Mammary epithelial cell (primary cell): ENCODE measurements at places on chromosomes 4 and X. TPM values are rescaled to one million over a fixed set of nuclear protein-coding genes. Genes with fewer than 3 reads are reported as not detected.

- DNase-seq: no peak
Measured at GRCh38 chr4:41315862-41316261, 59.1 kb downstream of the UCHL1 start.

- DNase-seq: no peak
Measured at GRCh38 chrX:107293056-107293455, 86.6 kb downstream of the DNAAF6 start.

GRCh38 chrX:100979881-100980607, 10.5 kb downstream of the ARL13A start:
- DNase-seq: peak; percentile 73

DNA sequence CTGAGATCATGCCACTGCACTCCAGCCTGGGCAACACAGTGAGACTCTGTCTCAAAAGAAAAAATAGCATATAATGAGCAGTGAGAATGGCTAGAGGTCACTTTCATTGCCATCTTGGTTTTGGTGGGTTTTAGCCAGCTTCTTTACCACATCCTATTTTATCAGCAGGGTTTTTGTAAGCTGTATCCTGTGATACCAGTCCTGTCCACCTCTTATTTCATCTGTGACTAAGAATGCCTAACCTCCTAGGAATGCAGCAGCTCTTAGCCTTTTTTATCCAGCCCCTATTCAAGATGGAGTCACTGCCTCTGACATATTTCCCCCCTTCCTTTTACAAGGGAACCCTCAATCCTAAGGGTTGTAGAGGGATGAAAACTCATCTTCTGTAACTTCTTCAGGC, 26.1 kb upstream of the IGFBP7 start:
- peak; percentile 69 for DNase-seq

DNA sequence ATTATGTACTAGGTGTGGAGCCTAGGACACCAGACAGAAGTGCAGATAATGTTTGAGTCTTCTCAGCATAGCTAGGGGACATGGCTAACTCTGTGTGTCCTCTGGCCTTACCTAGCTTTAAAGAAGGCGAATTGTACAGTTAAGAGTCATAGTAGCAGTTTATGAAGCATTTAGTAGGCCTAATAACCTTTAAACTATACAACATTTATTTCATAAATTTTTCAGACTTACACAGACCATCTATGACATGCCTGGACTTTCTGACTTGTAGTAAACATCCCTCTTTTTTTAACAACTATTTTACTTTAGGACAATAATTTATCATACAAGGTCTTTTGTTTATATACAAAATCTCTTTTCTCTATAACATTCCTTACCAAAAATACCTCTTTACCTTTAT, 37.4 kb downstream of the ETNPPL start:
- DNase-seq: peak; percentile 8

DNA sequence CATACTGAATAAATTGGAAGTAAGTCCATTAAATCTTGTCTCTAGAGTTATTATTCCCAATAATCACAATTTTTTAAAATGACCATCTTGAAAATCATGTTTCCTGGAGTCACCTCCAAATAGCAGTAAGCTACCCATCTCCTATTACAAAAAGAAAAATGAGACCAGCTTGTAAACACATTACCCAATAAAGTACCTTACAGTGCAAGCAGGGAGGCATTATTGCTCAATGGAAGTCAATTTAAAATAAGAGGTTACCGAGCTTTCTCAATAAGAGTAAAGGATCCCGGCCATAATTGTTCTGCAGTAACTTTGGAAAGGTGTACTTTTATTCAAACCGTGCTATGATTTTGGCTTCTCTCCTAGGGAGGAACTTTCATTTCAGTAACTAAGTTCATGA, 78.0 kb downstream of the DMD start:
- no peak for DNase-seq

DNA sequence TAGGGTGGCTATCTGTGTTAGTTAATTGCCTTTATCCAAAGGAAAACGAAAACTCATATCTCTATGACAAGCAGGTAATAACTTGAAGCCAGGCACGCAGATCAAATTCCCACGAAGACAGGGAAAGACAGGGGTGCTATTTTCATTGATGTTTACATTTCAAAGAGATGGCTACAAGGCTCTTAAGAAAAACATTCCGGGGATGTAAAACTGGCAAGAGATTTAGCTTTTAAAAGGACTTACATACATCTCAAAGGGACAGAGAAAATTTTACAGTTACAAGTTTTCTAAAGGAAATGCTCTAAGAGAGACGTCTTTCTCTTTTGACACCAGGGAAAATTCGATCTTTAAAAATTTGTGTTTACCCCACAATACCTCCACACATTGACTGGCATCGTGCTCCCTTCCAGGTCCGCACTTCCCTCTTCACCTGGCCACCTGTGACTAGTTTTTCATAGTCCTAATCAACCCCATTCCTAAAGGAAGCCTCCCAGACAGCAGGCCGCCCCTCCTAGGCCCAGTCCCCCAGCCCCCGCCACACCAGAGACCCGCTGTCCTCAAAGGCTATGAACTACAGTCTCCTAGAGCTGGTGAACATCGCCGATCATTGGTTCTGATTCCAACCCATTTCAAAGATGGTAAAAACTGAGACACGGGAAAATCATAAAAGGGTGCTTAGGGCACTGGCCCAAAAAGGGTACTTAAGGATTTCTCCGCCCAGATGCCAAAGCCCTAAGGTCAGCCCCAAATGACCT, 649 bp upstream of the ARAF start:
- no peak for DNase-seq

GRCh38 chrX:1876041-1876440, 261.2 kb downstream of the ASMT start:
- no peak for DNase-seq

DNA sequence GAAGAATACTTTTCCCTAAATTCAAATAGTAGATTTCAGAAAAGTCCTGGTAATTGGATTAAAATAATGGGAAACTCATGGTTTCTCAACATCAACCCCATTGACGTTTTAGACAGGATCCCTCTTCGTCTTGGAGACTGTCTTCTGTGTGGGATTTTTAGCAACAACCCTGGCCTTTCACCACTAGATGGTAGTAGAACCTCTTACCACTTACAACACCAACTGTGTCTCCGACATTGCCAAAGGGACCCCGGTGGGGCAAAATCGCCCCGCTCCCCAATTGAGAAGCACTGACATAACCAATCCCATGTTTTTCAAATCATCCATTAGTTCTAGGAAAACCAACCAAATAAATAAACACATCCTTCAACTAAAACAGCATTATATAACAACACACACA, 16.9 kb upstream of the ANOS1 start:
- peak; percentile 19 for DNase-seq

GRCh38 chrX:133973704-133974103, 11.7 kb downstream of the GPC3 start:
- no peak for DNase-seq

- DNase-seq: no peak
Measured at GRCh38 chr4:73711989-73712388, 28.4 kb upstream of the CXCL8 start.

GRCh38 chr4:11966782-11967181, 538.1 kb upstream of the HS3ST1 start:
- DNase-seq: no peak

DNA sequence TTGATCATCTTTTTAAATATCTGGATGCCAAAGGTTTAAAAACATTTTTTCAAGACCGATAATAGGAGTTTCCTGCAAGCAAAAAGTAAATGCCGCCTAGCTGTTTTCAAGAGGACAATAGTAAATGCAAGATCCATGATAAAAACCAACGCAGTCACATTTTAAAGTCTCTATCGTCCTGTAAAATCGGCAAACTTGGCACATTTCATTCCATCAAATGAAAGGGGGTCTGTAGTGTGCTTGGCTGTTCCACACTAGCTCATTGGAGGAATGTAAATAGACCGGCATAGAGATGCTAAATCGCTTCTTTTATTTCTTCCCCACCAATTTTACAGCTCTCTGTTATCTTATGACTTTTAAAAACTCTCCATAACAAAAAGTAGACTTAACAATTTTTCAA, 202.2 kb downstream of the NLGN4X start:
- no peak for DNase-seq

GRCh38 chr4:107212565-107212964, 176.5 kb upstream of the DKK2 start:
- DNase-seq: no peak

DNA sequence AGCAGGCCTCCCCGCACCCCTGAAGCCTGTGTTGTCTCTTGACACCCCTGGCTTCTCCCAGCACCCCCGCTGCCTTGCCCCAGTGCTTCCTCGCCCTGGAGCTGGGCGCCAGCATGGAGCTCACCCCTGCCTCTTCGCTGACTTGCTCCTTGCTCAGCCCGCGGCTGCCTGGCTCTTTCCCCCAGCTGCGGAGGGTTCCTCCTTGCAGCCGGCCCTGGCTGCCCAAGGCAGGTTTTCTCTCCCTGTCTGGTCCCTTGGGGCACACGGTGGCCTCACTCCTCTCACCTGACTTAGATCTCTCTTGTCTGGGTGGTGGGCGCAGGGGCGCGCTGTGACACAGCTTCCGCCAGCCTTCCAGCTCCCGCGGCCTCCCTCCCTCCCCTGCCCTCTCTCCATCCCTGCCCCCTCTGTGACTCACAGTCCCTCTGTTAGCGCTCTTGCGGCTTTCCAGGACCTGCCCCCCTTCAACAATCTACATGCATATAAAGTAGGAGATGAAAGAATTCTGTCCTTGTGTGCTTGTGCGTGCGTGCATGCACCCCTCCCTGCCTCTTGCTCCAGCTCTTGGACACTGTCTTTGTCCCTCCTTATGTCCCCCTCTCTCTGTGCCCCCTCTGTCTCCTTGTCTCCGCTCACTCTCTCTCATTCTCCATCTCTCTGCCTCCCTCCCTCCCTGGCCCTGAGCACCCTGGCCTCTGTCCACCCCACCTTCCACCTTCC, 2.2 kb downstream of the PLXNB3 start:
- peak; percentile 65 for DNase-seq

- DNase-seq: no peak
Measured at GRCh38 chrX:103423955-103424638, 47.8 kb downstream of the BEX3 start.

GRCh38 chr4:174332741-174333493, 49.2 kb downstream of the CEP44 start:
- DNase-seq: peak; percentile 52

- no peak for DNase-seq
Measured at GRCh38 chrX:100931925-100932285, 3.2 kb upstream of the XKRX start.

GRCh38 chr4:82648356-82648755, 86.6 kb upstream of the TMEM150C start:
- peak; percentile 31 for DNase-seq

DNA sequence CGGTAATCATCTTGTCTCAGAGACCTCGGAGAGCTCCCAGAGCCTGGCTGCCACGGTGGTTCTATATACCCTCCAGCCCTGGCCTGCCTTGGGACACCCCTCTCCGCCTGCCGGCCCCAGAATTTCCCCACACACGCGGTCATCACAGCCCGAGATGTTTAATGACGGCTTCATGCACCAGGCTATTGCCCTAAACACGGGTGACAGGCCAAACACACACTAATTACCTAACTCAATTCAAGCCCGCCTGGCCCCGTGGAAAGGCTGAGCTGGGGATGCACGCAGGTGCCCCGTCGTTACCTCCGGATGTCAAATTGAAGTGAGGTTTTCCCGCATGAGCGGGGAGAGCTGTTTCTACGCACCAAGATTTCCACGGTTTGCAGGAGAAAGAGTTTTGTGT, 72.9 kb upstream of the PPP2R3B start:
- no peak for DNase-seq

- peak; percentile 17 for DNase-seq
Measured at GRCh38 chrX:3295731-3296130, 50.7 kb downstream of the MXRA5 start.

DNA sequence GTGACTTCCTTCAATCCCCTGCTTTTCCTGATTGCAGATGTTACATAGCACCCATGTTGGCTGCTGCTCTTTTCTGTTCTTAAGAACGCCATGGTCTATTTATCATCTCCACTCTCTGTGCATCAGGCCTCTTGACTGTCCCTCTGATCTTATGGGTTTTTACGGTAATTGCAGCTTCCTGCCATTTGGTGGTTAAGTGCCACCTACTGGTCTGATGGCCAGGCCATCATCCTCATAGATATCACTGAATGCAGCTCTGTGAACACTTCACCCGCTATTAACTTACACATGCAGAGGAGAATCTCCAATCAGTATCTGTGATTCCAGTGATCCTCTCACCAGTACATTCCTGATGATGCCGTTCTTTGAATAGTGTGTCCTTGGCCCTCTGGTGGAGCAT, 382.4 kb downstream of the TRAM1L1 start:
- no peak for DNase-seq

GRCh38 chr4:127047930-127048329, 584.8 kb upstream of the INTU start:
- DNase-seq: no peak

DNA sequence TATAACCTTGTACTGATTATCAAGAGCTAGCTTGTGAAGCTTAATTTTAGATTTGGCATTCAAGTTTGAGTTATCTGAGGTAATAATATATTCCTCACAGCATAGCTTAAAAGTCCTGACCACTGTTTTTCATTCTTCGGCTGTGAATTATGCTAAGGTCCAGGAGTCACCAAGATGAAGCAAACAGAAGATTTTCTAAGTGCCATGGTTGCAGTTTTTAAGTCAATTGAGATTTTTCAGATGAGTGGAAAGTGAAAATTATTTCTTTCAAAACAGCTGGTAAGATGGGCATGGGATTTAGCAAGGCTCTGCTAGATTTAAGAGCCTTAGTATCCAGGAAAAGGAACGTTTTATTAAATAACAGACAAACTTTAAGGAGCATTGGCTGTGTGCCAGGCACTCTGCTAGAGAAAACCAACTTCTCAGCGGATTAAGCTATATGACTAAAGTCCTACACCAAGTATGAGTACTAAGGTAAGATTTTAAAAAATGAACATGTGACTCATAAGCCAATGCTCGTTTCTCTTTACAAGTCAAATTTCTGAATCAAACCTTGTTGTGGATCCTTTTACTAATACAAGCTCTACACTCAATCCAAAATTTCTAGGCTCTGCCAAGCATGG, 149.9 kb upstream of the IL15 start:
- DNase-seq: peak; percentile 67

- DNase-seq: peak; percentile 0
Measured at GRCh38 chr4:124530464-124531077, 182.0 kb downstream of the ANKRD50 start.

DNA sequence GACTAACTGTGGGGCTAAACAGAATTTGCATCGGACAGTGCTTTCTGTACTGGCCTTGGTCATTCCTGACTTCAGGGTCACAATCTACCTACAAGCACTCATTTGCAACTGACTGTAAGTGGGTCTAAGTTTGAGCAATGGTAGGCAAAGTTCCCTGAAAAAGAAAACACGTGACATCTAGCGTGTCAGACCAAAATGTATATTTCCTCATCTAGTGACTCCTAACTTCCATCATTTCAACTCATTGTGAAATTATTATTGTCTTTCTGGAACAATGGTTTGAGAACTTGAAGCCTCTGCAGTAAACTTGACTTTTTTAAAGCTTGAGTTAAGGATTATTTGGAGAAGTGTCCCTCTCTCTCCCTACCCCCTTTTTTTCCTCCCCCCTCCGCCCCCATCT, 113.6 kb downstream of the MID1 start:
- DNase-seq: no peak

GRCh38 chrX:153864101-153864500, 21.9 kb downstream of the L1CAM start:
- no peak for DNase-seq

The ATP11C gene
- 6.7 TPM for polyA plus RNA-seq

The NDST4 gene
- not detected for polyA plus RNA-seq

The TBX22 gene
- polyA plus RNA-seq: not detected

The TLR3 gene
- polyA plus RNA-seq: 4.4 TPM

The CT45A1 gene
- polyA plus RNA-seq: not detected

The GPR82 gene
- not detected for polyA plus RNA-seq

The RHOH gene
- polyA plus RNA-seq: not detected

The SPANXC gene
- not detected for polyA plus RNA-seq

The NIPAL1 gene
- polyA plus RNA-seq: 12.0 TPM

The PGAM4 gene
- 0.48 TPM for polyA plus RNA-seq

The SMPX gene
- not detected for polyA plus RNA-seq
